ENCODE measurements at places on chromosomes 12 and 14. TPM values are rescaled to one million over a fixed set of nuclear protein-coding genes. Genes with fewer than 3 reads are reported as not detected.
A peak's percentile ranks its signal among the peaks of the same experiment; 100 is the strongest.

DNA sequence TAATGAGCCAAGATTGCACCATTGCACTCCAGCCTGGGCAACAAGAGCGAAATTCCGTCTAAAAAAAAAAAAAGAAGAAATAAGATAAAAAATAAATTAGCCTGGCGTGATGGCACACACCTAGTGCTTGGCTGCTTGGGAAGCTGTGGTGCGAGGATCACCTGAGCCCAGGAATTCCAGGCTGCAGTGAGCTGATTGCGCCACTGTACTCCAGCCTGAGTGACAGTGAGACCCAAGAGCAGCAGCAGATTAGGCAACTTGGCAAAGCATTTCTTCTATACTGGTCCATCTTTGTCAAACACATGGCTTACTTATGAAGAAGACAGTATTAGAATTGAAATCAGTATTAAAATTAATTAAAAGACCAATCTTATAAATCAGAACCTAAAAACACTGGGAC, 6.3 kb downstream of the GON7 start:
- no peaks in the 10 kb centered on the region for H3K27me3 ChIP-seq
- H3K36me3 ChIP-seq: no peaks in the 10 kb centered on the region
- H3K4me3 ChIP-seq: no peak overlapping the region

DNA sequence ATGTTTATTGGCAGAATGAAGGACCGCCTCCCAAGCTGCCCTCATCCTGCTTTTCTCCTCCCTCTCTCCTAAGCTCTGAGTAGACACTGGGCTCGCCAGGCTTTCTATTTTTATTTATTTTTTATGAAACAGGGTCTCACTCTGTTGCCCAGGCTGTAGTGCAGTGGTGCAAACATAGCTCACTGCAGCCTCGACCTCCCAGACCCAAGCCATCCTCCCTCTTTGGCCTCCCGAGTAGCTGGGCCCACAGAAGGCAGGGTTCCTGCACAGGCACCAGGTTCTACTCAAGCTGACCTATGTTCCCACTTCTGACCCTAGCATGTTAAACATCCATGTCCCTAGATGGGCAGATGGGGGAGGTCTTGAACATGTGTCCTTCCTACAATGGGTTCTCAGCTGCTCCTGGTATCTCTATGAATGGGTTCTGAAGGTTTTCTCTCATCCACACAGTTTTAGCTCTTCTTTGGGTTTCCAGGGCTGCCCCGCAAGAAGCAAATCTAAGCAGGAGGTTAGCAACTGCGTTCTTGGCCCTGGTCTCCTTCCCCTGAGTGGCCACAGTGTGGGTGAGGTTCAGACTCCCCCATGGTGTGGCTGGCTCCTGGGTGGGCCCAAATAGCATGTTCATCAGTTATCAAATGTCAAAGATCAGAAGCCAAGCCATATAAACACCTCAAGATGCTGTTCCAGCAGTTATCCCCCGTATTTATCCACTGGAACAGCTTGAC, 167.3 kb downstream of the ZFP36L1 start:
- no peak overlapping the region for H3K27ac ChIP-seq
- 0 out of 2 replicates have a peak, but pooled peaks cover 6% of the 10 kb centered on the region for H3K36me3 ChIP-seq
- H3K4me3 ChIP-seq: no peak overlapping the region
- no peaks in the 10 kb centered on the region for H3K27me3 ChIP-seq

DNA sequence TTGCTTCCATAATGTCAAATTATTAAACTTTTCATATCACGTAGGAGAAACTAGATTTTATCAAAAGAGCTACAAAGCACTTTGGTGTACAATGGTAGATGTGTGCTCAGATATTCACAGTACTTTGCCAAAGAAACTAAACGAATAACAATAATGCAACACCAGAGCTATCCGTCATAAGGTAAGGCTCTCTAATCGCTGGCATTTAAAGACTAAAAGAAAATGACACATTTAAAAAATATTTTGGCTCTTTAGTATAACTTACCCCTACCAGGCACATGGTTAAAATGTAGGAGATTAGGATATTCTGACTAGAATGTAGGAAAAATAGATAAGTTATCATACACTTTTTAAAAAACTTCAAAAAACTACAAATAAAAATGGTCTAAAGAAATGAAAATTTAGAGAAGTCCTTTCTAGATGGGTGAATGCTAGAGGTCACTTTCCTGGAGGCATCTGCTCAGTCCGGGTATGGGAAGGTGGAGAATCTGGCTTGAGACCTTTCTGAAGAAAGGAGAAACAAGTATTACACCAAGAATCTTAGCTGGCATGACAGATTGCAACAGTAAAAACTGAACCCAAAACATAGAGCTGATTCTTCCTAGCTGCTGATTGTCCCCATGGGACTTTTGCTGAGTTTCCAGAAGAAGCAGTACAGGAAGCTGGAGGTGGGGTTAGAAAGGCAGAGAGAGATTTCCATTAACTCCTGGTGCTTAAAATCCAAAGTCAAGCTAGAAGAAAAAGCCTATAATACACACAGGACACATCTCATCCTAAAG, 67.9 kb downstream of the FAR2 start:
- no peak overlapping the region for H3K27ac ChIP-seq
- no peak overlapping the region for H3K4me3 ChIP-seq
- H3K4me1 ChIP-seq: peaks cover 9% of the 10 kb centered on the region
- H3K36me3 ChIP-seq: no peaks in the 10 kb centered on the region
- no peak for DNase-seq
- H3K27me3 ChIP-seq: no peaks in the 10 kb centered on the region

DNA sequence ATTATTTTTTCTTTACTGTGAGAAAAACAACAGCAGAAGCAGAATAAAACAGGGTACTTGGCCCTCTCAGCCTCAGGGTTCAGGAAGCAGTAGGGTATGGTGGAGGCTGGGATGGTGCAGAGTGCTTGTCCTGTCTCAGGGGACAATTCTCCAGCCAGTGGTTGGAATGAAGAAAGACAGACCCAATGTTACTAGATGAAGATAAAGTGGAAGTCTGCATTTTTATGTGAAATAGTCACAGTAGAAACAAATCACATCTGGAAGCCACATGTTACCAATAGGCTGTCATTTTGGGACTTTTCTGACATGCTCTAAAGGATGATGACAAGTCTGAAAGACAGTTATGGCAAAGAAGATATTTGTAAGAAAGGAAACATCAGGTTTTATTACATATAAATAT, 32.3 kb downstream of the PROX2 start:
- H3K4me1 ChIP-seq: peaks cover 53% of the 10 kb centered on the region
- H3K4me3 ChIP-seq: no peak overlapping the region
- H3K27ac ChIP-seq: no peak overlapping the region
- peak; percentile 48 for DNase-seq
- H3K27me3 ChIP-seq: no peaks in the 10 kb centered on the region
- no peaks in the 10 kb centered on the region for H3K36me3 ChIP-seq

DNA sequence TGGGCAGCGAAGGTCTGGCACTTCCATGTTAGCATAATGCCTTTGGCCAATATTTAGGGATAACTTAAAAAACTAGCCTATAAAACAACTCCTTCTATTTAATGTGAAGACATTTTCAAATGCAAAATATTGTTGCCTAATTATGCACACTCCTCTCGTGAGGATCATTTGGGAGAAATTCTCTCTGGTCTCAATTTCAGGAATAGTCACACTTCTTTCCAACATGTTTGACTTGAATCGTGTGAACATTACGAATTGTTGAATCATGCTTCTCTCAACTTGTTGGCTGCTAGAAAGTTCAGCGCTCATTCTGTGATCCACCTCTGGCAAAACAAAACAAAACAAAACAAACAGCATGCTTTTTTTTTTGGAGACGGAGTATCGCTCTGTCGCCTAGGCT, 313.2 kb downstream of the SEC23A start:
- H3K4me3 ChIP-seq: no peak overlapping the region
- H3K4me1 ChIP-seq: no peaks in the 10 kb centered on the region
- no peaks in the 10 kb centered on the region for H3K27me3 ChIP-seq

GRCh38 chr14:97120611-97121031, 323.4 kb downstream of the VRK1 start:
- H3K27ac ChIP-seq: no peak overlapping the region
- H3K36me3 ChIP-seq: no peaks in the 10 kb centered on the region
- H3K4me3 ChIP-seq: no peak overlapping the region
- DNase-seq: no peak
- H3K27me3 ChIP-seq: no peaks in the 10 kb centered on the region

DNA sequence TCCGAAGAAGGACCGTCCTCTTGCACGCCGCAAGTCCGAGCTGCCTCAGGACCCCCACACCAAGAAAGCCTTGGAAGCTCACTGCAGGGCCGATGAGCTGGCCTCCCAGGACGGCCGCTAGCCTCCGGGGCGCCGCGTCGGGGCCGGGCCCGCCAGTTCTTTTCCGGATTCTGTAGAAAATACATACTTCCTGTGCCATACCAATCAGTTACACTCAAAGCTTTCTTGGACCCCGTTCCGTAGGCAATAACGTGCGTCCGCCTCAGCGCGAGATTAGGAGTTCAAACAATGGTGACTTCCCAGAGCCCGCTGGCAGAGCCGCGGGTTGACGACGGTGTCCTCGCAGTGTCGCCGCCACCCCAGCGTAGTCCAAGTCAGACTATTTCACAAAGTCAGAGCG, 39.2 kb upstream of the DYNC1H1 start:
- no peak overlapping the region for H3K27ac ChIP-seq
- peaks cover 24% of the 10 kb centered on the region for H3K4me1 ChIP-seq
- H3K36me3 ChIP-seq: peaks cover 16% of the 10 kb centered on the region
- no peaks in the 10 kb centered on the region for H3K27me3 ChIP-seq
- no peak for DNase-seq

GRCh38 chr14:30118992-30119640, 191.5 kb upstream of the PRKD1 start:
- H3K4me3 ChIP-seq: no peak overlapping the region
- no peaks in the 10 kb centered on the region for H3K27me3 ChIP-seq
- no peaks in the 10 kb centered on the region for H3K4me1 ChIP-seq
- no peak overlapping the region for H3K27ac ChIP-seq
- no peak for DNase-seq

- no peaks in the 10 kb centered on the region for H3K4me1 ChIP-seq
- H3K36me3 ChIP-seq: no peaks in the 10 kb centered on the region
- DNase-seq: no peak
- no peaks in the 10 kb centered on the region for H3K27me3 ChIP-seq
- H3K27ac ChIP-seq: no peak overlapping the region
Observed at GRCh38 chr12:83388551-83388950, 701.8 kb downstream of the TMTC2 start.

- no peaks in the 10 kb centered on the region for H3K36me3 ChIP-seq
- H3K4me1 ChIP-seq: no peaks in the 10 kb centered on the region
- no peak overlapping the region for H3K4me3 ChIP-seq
- no peak for DNase-seq
- H3K27me3 ChIP-seq: peaks cover 23% of the 10 kb centered on the region
Observed at GRCh38 chr14:41606282-41606531, 469 bp upstream of the LRFN5 start.

DNA sequence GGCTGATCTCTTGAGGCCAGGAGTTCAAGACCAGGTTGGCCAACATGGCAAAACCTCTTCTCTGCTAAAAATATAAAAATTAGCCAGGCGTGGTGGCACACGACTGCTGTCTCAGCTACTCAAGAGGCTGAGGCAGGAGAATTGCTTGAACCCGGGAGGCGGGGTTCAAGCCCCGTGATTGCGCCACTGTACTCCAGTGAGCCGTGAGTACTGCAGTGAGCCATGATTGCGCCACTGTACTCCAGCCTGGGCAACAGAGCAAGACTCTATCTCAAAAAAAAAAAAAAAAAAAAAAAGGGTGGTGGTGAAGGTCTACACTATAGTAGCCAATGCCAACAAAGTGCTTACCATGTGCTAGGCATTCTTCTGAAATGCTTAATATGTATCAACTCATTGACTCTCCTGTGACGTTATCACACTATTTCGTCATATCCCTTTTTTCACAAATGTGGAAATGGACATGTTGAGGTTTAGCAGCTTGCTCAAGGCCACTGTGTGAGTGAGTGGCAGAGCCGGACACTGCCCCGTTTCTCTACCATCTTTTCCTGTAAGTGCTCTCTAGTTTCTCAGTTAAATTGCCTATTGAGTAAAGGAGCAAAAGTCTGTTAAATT, 59.6 kb downstream of the GNS start:
- H3K27me3 ChIP-seq: no peaks in the 10 kb centered on the region
- DNase-seq: no peak
- no peaks in the 10 kb centered on the region for H3K4me1 ChIP-seq
- no peak overlapping the region for H3K4me3 ChIP-seq
- H3K36me3 ChIP-seq: no peaks in the 10 kb centered on the region

GRCh38 chr12:11728154-11728755, 78.8 kb downstream of the ETV6 start:
- peaks cover 17% of the 10 kb centered on the region for H3K36me3 ChIP-seq
- no peak for DNase-seq
- H3K27ac ChIP-seq: no peak overlapping the region
- no peak overlapping the region for H3K4me3 ChIP-seq

- H3K4me3 ChIP-seq: no peak overlapping the region
- DNase-seq: no peak
- no peaks in the 10 kb centered on the region for H3K4me1 ChIP-seq
- H3K27me3 ChIP-seq: no peaks in the 10 kb centered on the region
Observed at GRCh38 chr12:108299980-108300696, 39.0 kb downstream of the CMKLR1 start.

DNA sequence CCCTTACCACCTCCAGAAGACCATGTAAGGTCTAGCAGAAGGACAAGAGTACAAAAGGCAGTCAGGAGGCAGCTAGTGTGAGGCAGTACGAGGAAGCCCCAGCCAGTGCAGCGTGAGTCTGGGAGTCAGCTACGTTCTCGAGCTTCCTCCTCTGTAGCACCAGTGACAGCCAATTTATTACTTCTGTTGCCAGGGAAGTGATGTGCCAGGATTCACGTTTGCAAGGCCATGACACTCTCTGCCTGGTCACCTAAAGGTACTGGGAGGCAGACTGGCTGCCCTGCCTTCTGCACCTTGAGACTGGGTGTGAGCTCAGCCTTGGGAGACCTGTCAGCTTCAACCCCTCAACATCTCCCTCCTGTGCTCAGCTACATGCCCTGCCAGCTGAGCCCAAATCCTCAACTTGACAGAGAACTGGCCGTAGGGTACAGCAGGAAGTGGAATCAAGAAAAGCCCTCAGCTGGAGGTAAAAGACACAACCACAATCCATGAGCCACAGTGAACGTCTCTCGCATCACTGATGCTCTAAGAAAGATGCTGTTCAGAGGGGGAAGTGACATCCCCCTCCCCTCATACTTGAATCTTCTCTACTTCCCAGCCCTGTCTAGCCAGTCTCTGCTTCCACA, 182.5 kb upstream of the RGS6 start:
- H3K4me1 ChIP-seq: peaks cover 24% of the 10 kb centered on the region
- no peaks in the 10 kb centered on the region for H3K27me3 ChIP-seq

GRCh38 chr12:52120951-52121823, 41.7 kb downstream of the SMIM41 start:
- H3K27ac ChIP-seq: no peak overlapping the region
- DNase-seq: peak; percentile 25
- H3K4me1 ChIP-seq: peaks cover 17% of the 10 kb centered on the region
- H3K4me3 ChIP-seq: no peak overlapping the region

The PRKD1 gene
- 22.0 TPM for total RNA-seq

The REP15 gene
- total RNA-seq: 2.9 TPM

The ASIC1 gene
- total RNA-seq: 1.8 TPM

The GMFB gene
- total RNA-seq: 80.6 TPM

The CYP27B1 gene
- 0.85 TPM for total RNA-seq

Data from HFFc6 (cell line).